Thymus (tissue), 14 donors: ENCODE measurements at places on chromosomes 3 and 15.

DNA sequence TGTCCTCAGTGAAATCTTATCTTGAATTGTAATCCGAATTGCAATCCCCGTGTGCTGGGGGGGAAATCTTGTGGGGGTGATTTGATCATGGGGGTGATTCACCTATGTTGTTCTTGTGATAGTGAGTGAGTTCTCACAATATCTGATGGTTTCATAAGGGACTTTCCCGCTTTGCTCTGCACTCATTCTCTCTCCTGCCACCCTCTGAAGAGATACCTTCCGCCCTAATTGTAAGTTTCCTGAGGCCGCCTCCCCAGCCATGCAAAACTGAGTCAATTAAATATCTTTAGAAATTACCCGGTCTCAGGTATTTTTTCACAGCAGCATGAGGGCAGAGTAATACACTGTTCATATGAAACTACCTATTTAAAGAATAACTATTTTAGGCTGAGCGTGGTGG is 304.1 kb upstream of the EPHA6 start:
- H3K4me3 ChIP-seq: no peak overlapping the region
- DNase-seq: no peak
- H3K36me3 ChIP-seq: no peaks in the 10 kb centered on the region
- H3K27ac ChIP-seq: no peak overlapping the region
- H3K27me3 ChIP-seq: no peaks in the 10 kb centered on the region

GRCh38 chr3:51673181-51673801 is 2.2 kb downstream of the TEX264 start:
- H3K4me1 ChIP-seq: peaks cover 36% of the 10 kb centered on the region
- no peaks in the 10 kb centered on the region for H3K27me3 ChIP-seq
- DNase-seq: no peak
- H3K4me3 ChIP-seq: no peak overlapping the region
- no peaks in the 10 kb centered on the region for H3K36me3 ChIP-seq

DNA sequence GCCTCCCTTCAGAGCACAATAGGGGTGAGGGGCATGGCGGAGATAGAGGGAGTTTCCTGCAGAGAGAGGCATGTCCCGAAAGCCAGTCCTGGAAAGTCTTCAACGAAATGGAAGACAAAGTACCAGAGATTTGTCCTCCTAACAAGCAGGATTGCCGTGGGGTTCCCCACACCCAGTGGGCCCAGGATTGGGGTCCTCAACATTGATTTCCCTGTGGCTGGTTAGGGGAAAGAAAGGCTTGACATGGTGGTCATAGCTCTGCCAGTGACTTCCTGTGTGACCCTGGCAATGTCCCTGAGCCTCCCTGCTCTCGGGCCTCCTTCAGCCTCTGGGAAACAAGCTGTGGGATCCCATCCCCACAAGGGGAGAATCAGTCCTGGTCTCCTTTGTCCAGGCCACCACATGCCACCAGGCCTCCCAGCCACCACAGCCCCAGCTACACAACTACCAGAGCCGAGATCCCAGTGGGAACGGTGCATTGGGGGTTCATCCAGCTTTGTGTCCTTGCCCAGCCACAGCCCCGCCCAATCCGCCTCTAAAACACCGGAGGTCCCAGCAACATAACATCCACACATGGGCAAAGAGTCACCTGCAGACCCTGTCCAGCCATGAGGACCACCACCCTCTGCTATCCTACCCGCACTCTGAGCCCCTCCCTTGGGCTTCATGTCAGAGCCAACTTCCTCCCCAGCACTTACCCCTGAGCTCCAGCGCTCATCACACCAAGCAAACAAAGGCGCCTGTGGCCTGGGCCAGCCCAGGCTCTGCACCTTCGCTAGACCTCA is 63.0 kb downstream of the ADAMTS17 start:
- H3K27ac ChIP-seq: no peak overlapping the region
- no peak for DNase-seq
- no peak overlapping the region for H3K4me3 ChIP-seq
- H3K27me3 ChIP-seq: no peaks in the 10 kb centered on the region
- H3K4me1 ChIP-seq: no peaks in the 10 kb centered on the region

DNA sequence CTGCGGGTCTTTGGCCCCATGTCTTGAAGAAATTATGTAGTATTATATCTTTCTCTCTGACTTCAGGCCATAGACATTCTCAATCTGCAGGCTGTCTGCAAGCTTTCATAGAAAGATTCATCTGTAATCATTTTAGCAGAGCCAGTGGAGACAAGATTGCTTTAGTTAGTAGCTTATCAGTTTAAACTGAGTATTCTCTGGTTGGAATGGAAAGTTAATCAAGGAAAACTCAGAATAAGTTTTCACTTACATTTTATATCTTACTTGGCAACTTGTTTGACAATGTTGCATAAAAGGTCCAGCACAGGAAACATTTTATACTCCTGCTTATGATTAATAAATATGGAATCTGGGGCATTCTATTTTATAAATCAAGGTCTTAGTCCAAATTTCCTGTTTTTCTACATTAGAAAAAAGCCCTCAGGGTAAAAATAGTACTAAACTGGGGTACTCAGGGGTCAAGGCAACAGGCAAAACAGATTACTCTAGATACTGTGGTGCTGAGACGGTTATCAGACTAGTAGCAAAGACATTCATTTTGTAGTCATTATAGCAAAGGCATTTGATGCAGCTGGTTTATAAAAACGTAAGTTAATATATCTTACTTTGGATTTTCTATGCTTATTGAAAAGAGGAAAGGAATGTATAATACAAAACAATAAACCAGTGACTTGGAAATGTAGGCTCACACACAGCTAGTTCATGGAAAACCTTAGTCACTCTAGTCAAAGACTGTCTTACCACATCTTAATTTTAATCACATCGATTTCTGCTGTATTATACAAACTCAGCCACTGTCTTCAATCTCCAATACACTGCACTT is 45.2 kb upstream of the FILIP1L start:
- H3K4me1 ChIP-seq: no peaks in the 10 kb centered on the region
- H3K27ac ChIP-seq: no peak overlapping the region
- DNase-seq: no peak
- no peak overlapping the region for H3K4me3 ChIP-seq
- H3K36me3 ChIP-seq: peaks cover 4% of the 10 kb centered on the region

DNA sequence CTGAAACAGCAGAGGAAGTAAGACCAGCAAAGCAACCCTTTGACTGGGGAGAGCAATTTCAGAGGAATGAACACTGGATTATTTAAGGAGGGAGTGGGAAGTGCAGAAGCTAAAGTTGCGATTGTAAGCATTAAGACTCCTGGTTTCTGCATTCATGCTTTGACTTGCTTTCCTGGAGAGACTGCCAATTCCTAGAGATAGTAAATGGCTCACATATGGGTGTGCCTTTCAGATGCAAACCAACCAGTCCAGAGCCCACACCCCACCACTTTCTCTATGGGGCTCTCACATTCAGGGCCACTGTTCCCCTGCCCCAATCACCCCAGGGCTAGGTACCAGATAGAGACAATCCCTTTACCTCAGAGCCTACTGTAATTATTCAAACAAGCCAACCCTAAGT is 200.9 kb upstream of the EIF1B start:
- H3K27me3 ChIP-seq: no peaks in the 10 kb centered on the region
- no peaks in the 10 kb centered on the region for H3K4me1 ChIP-seq
- no peaks in the 10 kb centered on the region for H3K36me3 ChIP-seq
- H3K27ac ChIP-seq: no peak overlapping the region
- no peak overlapping the region for H3K4me3 ChIP-seq

GRCh38 chr3:40691452-40691861 is 166.7 kb downstream of the ZNF621 start:
- no peaks in the 10 kb centered on the region for H3K4me1 ChIP-seq
- no peaks in the 10 kb centered on the region for H3K27me3 ChIP-seq
- no peak overlapping the region for H3K27ac ChIP-seq

GRCh38 chr15:98772895-98773294 is 124.6 kb downstream of the IGF1R start:
- H3K27me3 ChIP-seq: no peaks in the 10 kb centered on the region
- H3K4me1 ChIP-seq: peaks cover 50% of the 10 kb centered on the region
- H3K27ac ChIP-seq: no peak overlapping the region

DNA sequence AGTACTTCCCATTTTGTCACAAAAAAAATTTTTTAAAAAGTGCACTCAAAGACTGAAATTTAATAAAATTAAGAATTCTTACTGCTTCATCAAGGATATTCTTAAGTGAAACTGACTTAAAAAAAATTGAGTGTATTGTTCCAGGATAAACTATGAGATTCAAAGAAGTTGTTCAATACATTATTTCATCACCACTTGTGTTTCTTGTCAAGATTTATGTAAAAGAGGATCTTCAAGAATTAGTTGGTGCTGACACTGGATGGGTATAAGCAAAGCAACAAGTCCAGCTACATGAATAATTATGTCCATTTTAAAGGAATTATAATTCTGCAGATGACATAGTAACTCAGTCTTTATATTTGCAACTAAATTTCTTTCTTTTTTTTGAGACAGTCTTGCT is 4.3 kb upstream of the AP4E1 start:
- no peak overlapping the region for H3K4me3 ChIP-seq
- no peak for DNase-seq
- no peaks in the 10 kb centered on the region for H3K27me3 ChIP-seq
- peaks cover 7% of the 10 kb centered on the region for H3K4me1 ChIP-seq

DNA sequence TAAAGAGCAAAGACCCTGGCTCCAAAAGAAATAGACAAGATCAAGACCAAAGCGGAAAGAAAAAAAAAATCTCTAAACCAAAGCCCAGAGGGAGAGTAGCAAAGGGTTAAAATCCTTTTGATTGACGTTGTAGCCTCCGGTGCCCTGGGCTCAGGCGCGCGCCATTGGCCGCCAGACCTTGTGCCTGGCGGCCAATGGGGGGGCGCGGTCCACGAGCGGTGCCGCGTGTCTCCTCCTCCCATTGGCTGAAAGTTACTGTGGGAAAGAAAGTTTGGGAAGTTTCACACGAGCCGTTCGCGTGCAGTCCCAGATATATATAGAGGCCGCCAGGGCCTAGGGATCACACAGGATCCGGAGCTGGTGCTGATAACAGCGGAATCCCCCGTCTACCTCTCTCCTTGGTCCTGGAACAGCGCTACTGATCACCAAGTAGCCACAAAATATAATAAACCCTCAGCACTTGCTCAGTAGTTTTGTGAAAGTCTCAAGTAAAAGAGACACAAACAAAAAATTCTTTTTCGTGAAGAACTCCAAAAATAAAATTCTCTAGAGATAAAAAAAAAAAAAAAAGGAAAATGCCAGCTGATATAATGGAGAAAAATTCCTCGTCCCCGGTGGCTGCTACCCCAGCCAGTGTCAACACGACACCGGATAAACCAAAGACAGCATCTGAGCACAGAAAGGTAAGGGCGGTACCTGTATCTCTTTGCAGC is at the start of gene HES1:
Gene HES1 (plus strand): TSS at position 343 of the 713 bp plus-strand sequence. CDS start 233 bp downstream, at position 576.
- peak within 1 kb of the TSS; percentile 51 for H3K4me3 ChIP-seq
- peaks cover 76% of the 10 kb centered on the region for H3K4me1 ChIP-seq
- peak within 1 kb of the TSS; percentile 76 for H3K27ac ChIP-seq
- H3K27me3 ChIP-seq: peaks cover 96% of the 10 kb centered on the region

DNA sequence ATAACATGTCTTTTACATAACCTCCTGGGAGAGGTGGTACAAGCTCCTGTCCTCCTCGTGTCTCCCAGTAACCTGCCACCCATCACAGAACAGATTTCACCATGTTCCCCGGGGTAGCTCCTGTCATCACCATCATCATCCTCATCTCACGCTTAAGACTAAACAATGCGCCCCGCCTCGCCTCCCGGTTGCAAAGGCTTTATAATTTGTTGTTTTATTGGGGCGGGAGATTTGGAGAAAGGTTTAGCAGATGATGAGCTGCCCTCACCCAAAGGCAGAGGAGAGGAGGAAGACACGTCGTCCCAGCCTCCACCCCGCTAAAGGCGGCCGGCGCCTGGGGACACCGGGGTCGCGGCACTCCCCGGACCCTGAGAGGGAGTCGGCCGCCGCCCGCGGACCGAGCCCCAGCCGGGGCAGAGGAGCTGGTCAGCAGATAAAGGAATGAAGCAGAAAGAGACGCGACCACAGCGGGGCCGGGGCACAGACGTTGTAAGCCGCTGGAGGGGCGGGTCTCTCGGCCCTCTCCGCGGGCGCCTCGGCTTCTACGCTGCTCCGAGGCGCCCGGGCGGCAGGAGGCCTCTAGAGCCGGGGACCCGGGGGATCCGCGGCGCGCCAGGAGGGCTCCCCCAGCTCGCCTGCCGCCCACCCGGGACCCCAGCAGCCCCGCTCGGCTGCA is 589 bp downstream of the HERC1 start:
- H3K36me3 ChIP-seq: no peaks in the 10 kb centered on the region
- peaks cover 7% of the 10 kb centered on the region for H3K4me1 ChIP-seq
- peak overlapping the region; percentile 97 for H3K4me3 ChIP-seq
- H3K27ac ChIP-seq: peak overlapping the region; percentile 97

- no peaks in the 10 kb centered on the region for H3K27me3 ChIP-seq
- no peaks in the 10 kb centered on the region for H3K4me1 ChIP-seq
- peaks cover 3% of the 10 kb centered on the region for H3K36me3 ChIP-seq
- DNase-seq: no peak
Measured at GRCh38 chr3:23489300-23490158, 286.4 kb downstream of the UBE2E2 start.

DNA sequence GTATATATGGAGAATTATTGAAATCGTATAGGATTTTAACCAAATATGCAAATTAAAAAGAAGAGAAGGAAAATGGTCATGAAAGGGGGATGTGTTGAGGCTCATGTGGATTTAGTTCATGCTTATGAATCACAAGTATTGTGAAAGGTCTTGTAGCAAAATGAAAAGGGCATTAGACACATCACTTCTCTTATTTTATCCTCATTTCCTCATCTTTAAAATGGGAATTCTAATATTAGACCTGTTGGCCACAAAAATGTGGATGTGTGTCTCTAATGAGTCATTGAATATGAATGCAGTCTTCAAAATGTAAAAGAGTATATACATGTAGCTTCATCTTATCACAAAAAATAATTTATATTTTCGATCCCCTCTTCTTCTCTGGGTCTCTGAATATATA is 14.9 kb upstream of the ALCAM start:
- no peak for DNase-seq
- H3K4me3 ChIP-seq: no peak overlapping the region
- no peaks in the 10 kb centered on the region for H3K36me3 ChIP-seq
- peaks cover 2% of the 10 kb centered on the region for H3K27me3 ChIP-seq
- H3K4me1 ChIP-seq: peaks cover 4% of the 10 kb centered on the region
- H3K27ac ChIP-seq: no peak overlapping the region

GRCh38 chr3:5214352-5214751 is 26.8 kb downstream of the EDEM1 start:
- no peak overlapping the region for H3K27ac ChIP-seq
- DNase-seq: no peak
- no peak overlapping the region for H3K4me3 ChIP-seq

- no peak overlapping the region for H3K27ac ChIP-seq
- no peaks in the 10 kb centered on the region for H3K36me3 ChIP-seq
- no peaks in the 10 kb centered on the region for H3K4me1 ChIP-seq
Measured at GRCh38 chr15:92083190-92083589, 229.7 kb downstream of the SLCO3A1 start.

- H3K27ac ChIP-seq: no peak overlapping the region
- no peaks in the 10 kb centered on the region for H3K4me1 ChIP-seq
- H3K36me3 ChIP-seq: no peaks in the 10 kb centered on the region
- no peaks in the 10 kb centered on the region for H3K27me3 ChIP-seq
- DNase-seq: no peak
Measured at GRCh38 chr15:66024116-66024515, 154.8 kb downstream of the RAB11A start.

GRCh38 chr3:135576751-135577150 is 388.8 kb upstream of the PPP2R3A start:
- no peak overlapping the region for H3K4me3 ChIP-seq
- no peak overlapping the region for H3K27ac ChIP-seq
- H3K36me3 ChIP-seq: no peaks in the 10 kb centered on the region
- DNase-seq: no peak
- H3K27me3 ChIP-seq: no peaks in the 10 kb centered on the region
